ENCODE measurements at places on chromosomes 11 and 22.

GRCh38 chr11:120819003-120819402 is 204.9 kb upstream of the TBCEL start:
- DNase-seq = no peak

GRCh38 chr11:15072551-15073143 is 746 bp upstream of the CALCB start:
- DNase-seq = no peak

GRCh38 chr11:114864896-114865295 is 186.6 kb downstream of the NXPE2 start:
- DNase-seq = no peak

- DNase-seq = no peak
Measured at GRCh38 chr11:94546886-94547285, 3.2 kb downstream of the FUT4 start.

GRCh38 chr22:36966851-36967540 is 52.3 kb downstream of the TST start:
- no peak for DNase-seq

- DNase-seq = no peak
Measured at GRCh38 chr11:75174781-75175370, 24.0 kb downstream of the SLCO2B1 start.

- no peak for DNase-seq
Measured at GRCh38 chr11:126146454-126147192, 64.8 kb downstream of the RPUSD4 start.

GRCh38 chr11:21174781-21175180 is 505.4 kb downstream of the NELL1 start:
- DNase-seq = no peak

DNA sequence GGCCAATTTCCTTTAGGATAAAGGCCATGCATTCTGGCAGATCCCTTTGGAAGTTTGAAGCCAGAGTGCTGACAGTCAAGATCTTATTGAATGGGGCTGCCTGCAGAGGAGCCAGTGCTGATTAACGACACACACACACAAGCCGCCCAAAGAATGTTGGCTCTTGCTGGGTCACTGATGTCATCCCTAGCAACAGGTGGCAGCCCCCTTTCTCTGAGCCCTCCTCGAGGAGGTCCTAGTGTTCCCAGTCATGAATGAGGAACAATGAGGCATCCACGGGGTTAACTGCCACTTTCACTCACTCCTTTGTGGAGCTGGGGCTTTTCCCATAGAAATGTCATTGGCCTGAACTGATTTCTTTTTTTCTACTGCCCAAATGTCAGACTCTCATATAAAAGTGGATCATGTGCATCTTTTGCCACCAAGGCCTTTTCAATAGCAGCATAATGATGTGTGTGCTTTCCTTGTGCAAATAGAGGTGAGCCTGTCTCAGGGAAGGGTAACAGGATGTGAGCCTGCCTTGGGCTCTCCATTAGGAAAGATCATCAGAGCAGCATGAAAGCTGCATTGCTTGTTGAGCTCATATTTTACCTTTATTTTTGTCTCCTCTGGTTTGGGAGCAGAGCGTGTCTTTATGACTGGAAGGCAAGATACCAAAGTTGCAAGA is 301.8 kb upstream of the MTNR1B start:
- no peak for DNase-seq

- no peak for DNase-seq
Measured at GRCh38 chr11:15807827-15808226, 548.5 kb downstream of the SOX6 start.

DNA sequence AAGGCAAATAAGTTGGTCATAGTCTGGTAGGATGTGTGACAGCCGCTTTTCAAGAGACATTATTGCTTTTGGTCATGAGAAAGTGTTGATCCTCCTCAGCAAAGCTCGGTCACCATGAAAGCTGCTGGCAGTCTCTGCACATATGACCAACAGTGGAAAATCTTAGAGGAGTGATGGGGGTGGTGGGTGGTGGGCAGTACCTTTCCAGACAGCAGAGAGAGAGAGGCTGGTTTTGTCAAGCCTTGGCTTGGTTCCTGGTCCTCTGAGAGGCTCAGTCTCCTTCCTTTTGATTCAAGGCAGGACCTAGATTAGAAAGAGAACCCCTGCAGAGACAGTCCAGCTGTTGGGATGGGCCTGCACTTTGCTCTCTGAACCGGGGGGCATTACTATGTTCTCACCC is 20.0 kb upstream of the VSIG10L2 start:
- no peak for DNase-seq

GRCh38 chr11:103958475-103959215 is 77.8 kb upstream of the DDI1 start:
- DNase-seq = no peak

GRCh38 chr11:14898906-14899305 is 6.9 kb upstream of the CYP2R1 start:
- no peak for DNase-seq

DNA sequence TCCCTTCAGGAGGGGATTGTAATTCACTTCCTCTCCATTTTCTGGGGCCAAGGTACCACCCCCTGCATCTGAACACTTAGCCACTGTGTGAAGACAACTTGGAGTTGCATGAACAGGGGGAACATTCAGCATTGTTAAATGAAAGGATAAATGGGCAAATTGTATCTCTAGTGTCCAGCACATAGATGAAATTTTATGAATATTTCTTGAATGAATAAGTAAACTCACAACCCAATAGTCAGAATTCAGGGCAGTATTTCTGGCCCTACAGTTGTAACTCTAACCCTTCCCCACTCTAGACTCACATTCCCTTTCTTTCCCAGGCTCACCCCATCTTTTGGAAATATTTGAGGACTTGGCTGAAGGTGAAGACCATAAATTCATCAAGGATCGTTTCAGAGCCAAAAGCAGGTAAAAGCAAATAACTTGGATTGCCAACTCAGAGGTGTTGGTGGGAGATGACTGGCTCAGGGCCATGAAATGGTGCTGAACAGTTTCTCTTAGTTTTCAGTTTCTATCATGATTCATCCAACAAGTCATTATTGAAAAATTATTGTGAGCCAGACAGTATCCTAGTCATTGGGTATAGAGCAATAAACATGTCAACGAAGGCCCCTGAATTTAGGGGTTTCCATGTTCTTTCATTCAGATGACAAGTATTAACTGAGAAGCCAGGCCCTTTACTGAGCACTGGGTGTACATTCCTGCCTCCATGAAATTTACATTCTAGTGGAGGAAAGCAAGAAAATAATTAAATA is 33.3 kb upstream of the ZC3H12C start:
- DNase-seq = no peak

DNA sequence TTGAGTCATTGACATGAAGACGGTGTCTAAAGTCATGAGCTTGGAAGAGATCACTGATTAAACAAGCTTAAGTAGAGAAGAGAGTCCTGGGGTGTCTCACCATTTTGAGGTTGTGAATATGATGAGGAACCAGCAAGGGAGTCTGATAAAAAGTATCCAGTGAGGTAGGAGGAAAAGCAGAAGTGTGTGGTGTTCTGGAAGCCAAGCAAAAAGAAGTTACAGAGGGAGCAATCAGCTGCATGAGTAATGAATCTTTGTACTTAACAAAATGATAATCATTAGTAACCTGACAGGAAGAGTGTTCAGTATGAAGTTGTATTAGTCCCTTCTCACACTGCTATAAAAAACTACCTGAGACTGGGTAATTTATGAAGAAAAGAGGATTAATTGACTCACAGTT is 131.3 kb downstream of the C11orf87 start:
- no peak for DNase-seq

DNA sequence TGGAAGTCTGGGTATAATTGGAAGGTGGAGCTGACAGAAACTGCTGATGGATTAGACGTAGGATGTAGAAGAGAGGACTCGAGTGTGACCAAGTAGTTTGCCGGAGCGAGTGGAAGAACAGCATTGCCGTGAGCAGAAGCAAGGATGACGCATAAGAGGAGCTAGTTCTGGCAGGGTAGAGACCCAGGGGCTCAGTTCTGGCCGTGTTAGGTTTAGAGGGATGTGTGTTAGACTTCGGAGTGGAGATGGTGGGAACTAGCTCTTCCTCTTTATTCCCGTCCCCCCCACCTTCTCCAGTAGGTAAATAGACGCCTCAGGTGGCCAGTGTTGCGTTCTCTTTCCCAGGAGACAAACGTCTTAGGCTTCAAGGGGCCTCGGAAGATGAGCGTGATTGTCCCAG is 19.1 kb downstream of the TUB start:
- DNase-seq = no peak

DNA sequence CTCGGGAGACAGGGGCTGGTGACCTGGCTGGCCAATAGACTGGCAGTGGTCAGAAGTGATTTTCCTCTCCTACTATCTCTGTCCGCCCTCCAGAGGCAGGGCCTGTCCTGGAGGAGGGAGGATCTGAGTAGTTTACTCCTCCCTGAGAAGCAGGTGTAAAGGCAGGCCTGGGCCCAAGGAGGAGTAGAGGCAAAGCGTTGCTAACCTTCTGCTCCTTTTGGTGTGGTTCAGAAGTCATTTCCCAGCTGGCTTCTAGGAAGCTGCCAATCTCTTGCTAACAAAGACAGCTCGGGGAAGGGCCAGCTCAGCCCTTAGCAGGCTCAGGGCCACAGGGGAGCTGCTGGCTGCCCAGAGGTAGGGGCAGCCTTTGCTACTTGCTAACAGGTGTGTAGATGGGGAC is 151.1 kb upstream of the NECTIN1 start:
- no peak for DNase-seq

GRCh38 chr11:113426686-113427085 is 39.1 kb downstream of the ANKK1 start:
- DNase-seq = no peak

GRCh38 chr11:75705541-75705940 is 12.1 kb upstream of the MOGAT2 start:
- no peak for DNase-seq

DNA sequence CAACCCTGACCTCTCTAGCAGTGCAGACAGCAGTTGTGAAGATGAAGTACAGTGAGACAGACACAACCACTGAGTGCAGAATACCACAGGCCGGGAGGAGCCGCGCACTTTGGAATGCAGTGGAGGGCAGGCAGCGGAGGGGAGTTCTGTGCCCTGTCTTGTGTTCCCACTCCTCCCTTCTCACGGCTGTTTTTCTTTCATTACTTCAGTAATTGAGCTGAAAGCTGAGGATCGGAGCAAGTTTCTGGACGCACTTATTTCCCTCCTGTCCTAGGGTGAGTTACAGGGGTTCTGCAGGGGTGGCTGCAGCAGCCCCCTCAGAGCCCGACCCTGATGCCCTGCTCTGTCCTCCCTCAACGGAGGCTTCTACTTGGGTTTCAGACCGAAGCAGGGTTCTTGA is 5.6 kb downstream of the CLDN5 start:
- no peak for DNase-seq

DNA sequence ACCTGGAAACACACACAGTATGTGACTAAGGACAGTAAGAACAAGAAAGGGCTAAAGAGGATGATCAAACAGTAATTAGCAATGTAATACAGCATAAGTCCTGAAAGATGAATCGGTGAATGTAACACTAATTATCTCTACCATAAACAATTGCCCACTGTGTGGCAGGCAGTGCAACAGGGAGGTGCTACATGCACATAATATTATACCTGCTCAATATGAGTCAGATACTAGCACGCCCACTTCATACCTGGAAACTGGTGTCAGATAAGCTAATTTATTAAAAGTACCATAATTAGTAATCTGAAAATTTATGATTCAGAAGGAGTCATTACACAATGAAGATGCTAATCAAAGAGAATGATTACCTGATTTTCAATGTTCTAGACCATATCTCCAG is 14.9 kb downstream of the CASP12 start:
- DNase-seq = no peak

- DNase-seq = no peak
Measured at GRCh38 chr22:49263101-49263500, 564.6 kb downstream of the BRD1 start.

GRCh38 chr11:87061766-87062165 is 24.0 kb downstream of the TMEM135 start:
- no peak for DNase-seq

DNA sequence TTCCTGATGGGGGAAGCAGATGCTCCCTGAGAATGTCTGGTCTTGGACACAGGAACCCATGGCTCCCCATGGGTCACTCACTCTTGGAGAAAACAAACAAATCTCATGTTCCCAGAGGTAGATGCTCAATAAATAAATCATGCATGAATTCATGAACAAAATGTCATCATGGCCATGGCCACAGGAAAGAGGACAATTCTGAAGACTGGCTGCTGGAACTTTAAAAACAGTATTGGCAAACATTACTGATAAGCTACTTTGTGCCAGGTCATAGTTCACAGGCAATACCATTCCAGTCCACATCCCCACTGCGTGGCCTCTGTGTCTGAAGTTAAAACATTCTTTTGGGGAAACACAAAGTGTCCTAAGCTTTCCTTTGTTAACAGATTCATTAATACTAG is 9.2 kb upstream of the SMIM35 start:
- no peak for DNase-seq

DNA sequence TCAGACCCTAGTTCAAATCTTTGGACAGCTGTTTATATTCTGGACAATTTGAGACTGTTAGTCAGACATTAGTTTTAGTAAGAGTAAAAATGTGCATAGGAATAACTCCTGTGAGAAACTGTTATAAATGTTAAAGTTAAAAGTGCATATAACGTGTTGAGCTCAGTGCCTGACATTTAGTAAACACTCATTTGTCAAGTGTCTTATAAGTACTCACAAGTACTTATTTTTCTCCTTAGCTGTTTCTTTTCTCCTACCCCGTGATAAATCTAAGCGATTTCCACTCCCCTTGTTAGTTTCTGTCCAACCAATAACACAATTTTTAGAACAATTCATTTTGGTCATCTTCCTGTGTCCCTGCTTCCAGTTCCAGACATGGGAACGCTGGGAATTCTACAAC is 59.3 kb downstream of the LRRC4C start:
- no peak for DNase-seq

DNA sequence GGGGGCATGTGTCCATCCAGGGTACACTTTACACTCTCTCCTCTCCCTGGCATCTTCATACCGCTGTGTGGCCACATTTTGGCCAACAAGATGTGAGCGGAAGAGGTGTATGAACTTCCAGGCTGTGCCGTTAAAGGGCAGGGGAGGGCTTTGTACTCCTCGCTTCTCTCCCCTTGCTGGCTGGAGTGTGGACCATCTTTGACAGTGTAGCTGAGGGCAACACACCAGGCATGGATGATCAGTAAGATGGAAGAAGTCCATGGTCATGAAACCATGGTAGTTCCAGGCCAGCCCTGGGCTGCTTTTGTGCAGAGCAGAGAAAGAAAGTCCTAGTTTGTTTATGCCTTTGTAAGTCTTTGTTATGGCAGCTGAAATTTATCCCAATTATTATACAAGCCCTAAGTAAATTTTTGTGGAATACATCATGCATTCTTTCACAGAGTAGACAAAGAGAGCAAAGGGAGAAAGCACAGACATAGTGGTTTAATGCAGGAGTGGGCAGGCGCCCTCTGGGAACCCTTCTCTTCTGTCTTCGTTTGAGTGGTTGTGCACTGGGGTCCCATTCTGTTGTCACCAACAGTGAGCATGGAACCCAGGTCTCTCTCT is 70.4 kb downstream of the FBXO7 start:
- DNase-seq = no peak

- no peak for DNase-seq
Measured at GRCh38 chr22:37525073-37525745, 6.0 kb upstream of the CARD10 start.

DNA sequence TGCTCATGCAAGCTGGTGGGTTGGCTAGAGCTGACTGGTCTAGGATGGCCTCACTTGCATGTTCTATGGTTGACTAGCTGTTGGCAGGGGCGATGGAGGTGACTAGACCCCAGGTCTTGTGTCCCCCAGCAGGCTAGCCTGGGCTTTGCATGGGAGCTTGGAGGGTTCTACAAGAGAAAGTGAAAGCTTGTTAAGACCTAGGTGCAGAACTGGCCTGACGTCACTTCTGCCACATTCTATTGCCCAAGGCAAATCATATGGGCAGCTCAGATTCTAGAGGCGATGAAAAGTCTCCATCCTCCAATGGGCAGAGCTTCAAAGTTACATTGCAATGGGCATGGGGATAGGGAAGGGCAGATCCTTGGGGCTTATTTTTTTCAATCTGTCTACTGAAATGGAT is 170.9 kb downstream of the MIAT start:
- no peak for DNase-seq
